HCT116 (cell line): ENCODE measurements at places on chromosomes 5 and 9.

GRCh38 chr5:83564069-83564749, 92.7 kb downstream of the VCAN start:
- DNase-seq, result peak; percentile 35

DNA sequence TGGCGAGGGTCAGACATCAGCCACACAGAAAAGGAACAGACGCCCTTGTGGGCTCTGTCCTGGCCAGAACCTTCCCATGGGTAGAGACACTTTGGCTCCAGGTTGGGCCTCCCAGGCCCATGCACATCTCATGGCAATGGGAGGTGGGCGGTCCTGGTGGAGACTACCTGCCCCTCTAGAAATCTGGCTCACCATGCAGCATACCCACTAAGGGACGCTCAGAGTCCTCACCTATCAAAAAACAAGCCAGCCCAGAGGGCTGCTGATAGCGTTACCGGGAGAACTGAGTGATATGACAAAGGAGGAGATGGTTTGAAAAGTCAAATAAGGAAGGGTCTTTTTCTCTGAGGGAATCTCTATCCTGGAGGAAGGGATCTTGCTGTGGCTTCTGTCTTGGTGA, 62.1 kb downstream of the C5orf15 start:
- no peak for DNase-seq

GRCh38 chr5:181204826-181205760, at the start of gene TRIM7:
TRIM7 (minus strand) TSS chr5:181205196; CDS start chr5:181205110, 86 bp downstream.
- no peak for DNase-seq

DNA sequence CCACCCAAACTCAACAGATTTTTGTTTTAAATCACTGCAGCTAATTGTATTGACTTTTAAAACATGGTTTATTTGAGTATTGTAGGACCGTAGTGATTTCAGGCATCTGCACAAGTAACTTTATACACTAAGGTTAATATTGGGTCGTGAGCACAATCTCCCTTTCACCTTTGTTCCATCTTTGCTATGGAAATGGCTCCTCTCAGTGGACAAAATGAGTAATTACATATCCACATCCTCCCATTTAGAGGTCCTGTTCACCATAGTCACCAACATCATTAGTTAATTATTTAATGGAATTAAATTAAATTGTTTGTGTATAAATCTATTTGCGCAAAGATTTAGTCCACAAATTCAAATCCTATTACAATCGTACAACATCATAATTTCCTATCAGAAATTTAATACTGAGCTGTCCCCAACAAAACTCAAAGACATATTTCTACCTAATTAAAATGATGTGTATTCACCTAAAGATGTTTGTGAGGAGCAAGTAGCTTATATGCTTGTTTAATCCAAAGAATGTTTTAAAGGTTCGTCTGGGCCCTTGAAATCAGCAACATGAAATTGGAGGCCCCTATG, 173.0 kb upstream of the DAPK1 start:
- DNase-seq, result peak; percentile 44

DNA sequence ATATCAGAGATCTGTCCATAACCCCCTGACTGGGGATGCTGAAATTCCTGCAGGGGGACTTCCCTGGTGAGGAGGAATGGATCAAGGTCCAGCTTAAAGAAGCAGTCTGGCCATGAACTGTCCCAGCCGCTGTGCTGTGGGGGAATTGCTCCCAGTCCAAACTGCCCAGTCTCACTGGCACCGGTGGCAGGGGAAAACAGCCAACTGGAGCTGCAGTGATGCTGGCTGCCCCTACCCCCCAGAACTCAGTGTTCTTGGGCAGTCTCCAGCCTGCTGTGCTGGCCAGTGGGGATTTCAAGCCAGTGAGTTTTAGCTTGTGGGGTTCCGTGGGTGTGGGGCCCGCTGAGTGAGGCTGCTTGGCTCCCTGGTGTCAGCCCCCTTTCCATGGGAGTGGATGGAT, 306.5 kb upstream of the RPS23 start:
- DNase-seq, result no peak

DNA sequence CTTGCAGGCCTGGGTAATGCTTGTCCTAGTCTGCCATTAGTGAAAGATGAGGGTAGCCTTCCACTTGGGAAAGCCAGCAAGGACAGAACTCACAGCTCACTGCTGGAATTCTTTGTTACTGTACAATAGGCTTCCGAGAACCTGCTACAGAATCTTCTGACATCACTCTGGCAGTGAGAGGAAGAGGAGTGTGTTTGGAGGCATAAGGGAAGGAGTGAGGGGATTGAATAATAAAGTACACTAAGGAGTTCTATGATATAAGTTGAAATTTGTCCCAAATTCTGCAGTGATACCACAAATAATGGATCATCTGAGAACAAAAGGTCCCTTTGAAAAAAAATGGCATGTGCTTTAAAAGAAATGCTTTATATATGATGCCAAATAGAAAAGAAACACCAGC, at the start of gene SPATA9:
TSS of gene SPATA9 (minus strand) at position 101 of the 400 bp plus-strand sequence. CDS start 137 bp downstream, outside the sequence.
- no peak for DNase-seq

- no peak for DNase-seq
Measured at GRCh38 chr5:164881442-164881841, 1376.0 kb downstream of the MAT2B start.

DNA sequence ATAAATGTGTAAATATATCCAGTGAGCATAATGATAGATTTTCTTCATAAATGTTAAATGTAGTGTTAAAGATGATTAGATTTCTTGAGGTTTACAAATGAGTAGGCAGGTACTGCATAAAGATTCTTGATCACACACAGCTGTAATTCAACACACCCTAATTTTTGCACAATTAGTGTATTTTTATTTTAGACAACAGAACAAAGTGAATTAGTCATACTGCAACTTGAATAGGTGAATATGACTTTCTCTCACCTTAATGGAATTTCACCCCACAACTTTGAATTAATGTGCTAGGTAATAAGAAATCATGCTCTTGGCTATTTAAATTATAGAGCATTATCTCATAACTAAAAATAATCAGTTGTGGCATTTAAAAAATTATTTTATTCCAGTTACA, 795.7 kb upstream of the ACO1 start:
- no peak for DNase-seq

- DNase-seq, result peak; percentile 75
Measured at GRCh38 chr5:174292348-174292747, 246.8 kb downstream of the NSG2 start.

DNA sequence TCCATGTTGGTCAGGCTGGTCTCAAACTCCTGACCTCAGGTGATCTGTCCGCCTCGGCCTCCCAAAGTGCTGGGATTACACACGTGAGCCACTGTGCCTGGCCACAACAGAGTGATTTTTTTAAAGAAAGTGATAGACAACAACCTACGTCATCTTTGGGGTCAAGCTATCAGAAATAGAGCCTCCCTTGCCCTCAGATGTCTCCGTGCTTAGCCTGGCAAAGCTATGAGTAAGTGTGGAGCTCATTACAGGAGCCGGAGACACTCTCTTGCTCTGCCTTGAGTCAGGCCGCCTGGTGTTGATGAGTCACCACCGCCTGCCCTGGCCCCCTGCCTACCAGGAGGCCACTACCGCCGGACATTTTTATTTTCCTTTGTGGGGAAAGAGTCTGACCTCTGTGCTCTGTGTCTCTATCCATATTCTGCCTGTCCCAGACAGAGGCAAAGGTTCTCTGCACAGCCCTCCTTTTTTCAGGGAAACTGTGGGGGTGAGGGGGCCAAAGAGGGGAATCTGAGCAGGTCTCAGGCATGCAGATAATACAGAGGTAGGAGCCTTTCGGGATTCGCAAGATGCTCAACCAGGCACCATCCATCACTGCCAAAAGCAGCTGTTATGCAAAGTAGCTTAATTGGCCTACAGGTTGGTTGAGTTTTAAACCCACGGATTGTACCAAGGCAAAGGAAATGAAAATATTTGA, 123.7 kb upstream of the CPEB4 start:
- peak; percentile 94 for DNase-seq

DNA sequence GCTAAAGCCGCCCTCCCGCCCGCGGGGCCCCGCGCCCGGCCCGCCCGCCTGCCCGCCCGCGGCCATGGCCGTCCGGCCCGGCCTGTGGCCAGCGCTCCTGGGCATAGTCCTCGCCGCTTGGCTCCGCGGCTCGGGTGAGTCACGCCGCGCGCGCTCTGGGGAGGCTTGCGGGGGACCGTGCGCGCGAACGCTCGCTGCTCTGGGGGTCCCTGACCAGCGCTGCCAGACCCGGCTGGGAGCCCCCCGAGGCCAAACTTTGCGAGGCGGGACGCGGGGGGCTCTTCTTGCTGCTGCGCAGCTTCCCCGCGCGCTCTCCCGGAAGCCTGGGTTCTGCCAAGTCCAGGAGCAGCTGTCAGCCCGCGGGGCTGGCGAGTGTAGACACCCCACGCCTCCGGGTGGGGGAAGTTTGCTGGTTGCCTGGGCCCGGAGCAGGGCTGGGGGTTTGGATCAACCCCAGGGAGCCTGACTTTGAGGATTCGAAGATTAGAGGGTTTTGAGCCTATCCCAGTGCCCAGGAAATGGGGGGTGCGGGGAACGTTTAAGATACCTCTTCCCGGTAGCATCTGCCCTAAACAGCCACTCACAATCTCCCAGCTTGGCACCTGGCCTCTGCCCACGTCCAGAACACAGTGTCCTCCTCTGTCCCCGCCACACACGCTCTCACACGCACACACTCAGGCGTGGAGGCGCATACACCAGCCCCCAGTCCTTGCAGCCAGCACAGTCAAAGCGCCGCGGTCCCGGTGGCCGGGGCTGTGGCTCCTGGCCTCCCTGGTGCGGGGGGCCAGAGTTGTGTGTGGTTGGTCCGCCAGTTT, 535 bp downstream of the UNC5A start:
- no peak for DNase-seq

DNA sequence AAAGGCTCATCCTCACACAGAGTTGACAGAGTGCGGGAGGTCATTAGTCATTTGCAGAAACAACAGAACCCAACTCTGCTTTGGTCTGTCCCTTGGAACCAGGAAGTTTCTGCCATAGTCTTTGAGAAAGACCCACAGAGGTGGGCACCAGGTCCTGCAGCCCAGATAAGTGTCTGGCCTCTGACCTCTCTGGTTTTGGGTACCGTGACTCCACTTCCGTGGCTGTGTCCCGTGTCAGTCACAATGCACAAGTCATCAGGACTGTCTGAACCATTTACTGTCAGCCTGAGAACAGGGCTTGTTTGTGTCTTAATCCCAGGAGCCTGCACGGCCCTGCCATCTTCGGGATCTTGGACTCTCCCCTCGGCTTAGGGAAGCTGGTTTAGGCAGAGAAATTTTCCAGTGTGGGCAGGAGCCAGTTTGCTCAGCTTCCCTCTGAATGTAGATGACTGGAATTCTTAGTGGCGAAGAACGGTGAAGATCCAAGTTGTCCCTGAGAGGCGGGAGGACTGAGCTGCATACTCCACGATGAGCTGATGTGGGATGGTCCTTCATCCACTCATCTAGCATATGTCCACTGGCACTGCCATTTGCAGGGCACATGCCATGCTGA, 11.9 kb downstream of the GSN start:
- no peak for DNase-seq

DNA sequence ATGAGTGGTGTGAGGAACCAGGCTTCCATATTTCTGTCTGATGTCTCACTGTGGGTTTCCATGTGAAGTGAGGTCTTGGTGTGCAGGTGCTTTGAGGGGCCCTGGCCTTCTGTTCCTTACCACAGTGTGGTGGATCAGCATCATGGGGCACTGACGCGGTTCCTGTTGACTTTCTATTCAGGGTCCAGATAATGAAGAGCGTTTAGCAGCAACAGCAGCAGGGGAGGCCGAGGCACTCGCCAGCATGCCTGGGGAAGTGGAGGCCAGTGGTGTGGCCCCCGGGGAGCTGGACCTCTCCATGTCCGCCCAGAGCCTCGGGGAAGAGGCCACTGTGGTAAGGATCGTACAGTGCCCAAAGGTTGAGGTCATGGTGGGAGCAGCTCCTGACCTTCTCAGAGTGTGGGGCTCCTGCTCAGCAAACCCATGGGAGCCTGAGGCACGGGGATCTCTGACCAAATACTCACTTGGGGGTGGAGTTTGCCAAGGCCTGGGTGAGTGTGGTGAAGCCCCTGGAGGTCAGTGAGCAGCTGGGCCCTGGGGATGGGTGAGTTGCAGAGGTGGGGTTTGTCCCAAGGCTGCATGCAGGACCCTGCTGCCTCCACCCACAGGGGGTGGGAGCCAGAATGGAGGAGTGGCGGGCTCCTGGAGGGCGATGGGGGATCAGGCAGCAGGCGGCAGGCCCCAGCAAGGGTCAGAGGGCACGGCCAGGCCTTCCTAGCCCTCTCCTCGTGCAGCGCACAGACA, 61.2 kb downstream of the COL15A1 start:
- DNase-seq, result no peak

- no peak for DNase-seq
Measured at GRCh38 chr5:90141984-90142383, 267.6 kb downstream of the CETN3 start.

DNA sequence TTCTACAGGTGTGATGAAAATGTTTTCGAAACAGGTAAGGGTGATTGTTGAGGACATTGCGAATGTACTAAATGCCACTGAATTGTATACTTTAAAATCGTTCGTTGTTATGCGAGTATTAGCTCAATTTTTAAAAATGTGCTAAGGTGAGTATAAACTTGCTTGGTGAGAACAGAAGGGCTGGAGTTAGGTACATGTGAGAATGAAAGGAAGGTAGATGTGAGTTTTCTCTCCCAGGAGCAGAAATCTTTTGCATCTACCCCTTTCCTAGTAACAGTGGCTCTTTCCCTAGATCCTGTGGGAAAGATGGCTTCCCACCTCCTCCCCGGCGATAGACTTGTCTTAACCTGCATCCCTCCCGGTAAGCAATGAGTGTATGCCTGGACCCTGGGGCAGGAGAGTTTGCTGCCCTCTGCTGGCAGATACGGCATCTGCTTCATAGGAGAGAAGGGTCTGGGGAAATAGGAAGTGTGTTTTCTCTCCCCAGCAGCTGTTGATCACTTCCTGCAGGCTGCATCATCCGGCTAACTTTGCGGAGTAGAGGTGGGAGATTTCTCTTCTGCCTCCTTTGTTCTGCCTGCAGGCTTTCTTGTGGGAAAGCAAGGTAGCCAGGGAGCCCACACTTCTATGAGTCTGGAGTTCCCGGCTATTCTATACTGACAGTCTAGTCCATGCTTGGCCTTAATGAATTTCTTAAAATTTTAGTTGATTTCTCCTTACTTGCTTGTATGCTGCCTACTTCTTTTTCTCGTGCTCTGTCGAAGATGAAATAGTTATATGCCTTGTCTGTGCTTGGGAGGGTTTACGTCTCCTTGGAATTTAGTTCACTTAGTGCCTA, 373.3 kb upstream of the SEMA6A start:
- peak; percentile 80 for DNase-seq

GRCh38 chr5:40399349-40399748, 280.4 kb upstream of the PTGER4 start:
- DNase-seq, result no peak

- DNase-seq, result no peak
Measured at GRCh38 chr9:97064176-97064575, 25.2 kb upstream of the CTSV start.

GRCh38 chr9:3823842-3824475, 298.2 kb upstream of the RFX3 start:
- DNase-seq, result no peak

GRCh38 chr5:77957-78804, 13.8 kb upstream of the PLEKHG4B start:
- DNase-seq, result peak; percentile 47

- no peak for DNase-seq
Measured at GRCh38 chr9:114921171-114921570, 9.2 kb downstream of the TNFSF8 start.

GRCh38 chr5:16570121-16570815, 46.5 kb downstream of the RETREG1 start:
- DNase-seq, result no peak
